ENCODE measurements at places on chromosomes 6 and 20.

DNA sequence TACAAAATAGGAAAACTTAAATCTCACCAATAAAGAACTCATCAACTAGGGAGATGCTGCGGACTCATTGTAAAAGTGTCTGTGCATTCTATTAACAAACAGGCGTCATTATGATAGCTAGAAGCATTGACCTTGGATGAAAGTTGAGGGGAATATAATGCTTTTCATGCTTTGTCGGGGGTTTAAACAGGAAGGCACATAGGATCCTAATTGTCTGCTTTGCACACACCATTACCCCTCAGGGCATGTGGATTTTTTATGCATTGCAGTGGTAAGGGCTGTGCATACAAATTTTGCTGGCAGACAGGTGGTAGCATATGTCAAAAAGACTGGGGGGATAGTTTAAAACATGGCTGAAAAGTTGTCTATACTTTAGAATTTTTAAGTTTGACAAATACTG is 447.9 kb upstream of the PLCB4 start:
- no peak for DNase-seq

DNA sequence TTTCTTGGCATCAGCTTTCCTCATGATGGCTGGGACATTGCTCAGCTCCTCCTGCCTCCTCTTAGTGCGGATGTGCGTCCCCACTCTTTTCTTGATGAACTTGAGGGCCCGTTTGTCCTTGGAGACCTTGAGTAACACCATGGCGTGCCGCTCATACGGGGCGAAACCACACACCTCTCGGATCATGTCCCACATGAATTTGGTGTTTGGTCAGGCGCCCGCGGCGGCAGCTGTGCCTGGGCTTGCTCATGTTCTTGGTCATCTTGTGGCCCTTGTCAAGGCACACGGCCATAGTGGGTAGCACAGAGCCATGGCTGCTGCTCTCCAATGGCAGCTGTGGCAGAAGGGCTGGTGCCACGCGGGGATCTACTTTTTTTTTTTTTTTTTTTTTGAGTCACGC is 2.6 kb downstream of the ERGIC3 start:
- DNase-seq: no peak

- no peak for DNase-seq
Observed at GRCh38 chr20:16711661-16712258, 18.1 kb upstream of the SNRPB2 start.

- DNase-seq: no peak
Observed at GRCh38 chr6:100833972-100834574, 47.1 kb downstream of the ASCC3 start.

- DNase-seq: no peak
Observed at GRCh38 chr6:150717419-150717818, 117.7 kb downstream of the PLEKHG1 start.

DNA sequence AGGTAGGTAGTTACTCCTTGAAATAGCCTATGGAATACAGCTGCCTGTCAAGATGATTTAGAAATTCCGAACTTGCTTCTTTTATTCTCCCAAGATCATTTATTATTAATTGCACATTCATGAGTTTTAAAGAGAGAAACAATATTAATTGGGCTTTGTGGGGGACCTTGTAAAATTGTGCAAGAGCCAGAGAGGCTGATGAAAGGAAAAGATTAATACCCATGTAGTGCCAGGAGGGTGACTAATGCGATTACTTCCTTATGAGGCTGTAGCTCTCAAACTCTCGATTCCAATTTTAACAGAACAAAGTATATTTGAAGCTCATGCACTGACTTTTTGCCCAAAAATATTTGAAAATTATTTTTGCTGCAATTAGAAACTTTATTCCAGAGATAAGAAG is 423.8 kb upstream of the ID4 start:
- DNase-seq: no peak

- DNase-seq: no peak
Observed at GRCh38 chr6:125918681-125919566, 37.6 kb upstream of the HINT3 start.

GRCh38 chr20:60408435-60408834 is 450.2 kb downstream of the CDH26 start:
- no peak for DNase-seq

DNA sequence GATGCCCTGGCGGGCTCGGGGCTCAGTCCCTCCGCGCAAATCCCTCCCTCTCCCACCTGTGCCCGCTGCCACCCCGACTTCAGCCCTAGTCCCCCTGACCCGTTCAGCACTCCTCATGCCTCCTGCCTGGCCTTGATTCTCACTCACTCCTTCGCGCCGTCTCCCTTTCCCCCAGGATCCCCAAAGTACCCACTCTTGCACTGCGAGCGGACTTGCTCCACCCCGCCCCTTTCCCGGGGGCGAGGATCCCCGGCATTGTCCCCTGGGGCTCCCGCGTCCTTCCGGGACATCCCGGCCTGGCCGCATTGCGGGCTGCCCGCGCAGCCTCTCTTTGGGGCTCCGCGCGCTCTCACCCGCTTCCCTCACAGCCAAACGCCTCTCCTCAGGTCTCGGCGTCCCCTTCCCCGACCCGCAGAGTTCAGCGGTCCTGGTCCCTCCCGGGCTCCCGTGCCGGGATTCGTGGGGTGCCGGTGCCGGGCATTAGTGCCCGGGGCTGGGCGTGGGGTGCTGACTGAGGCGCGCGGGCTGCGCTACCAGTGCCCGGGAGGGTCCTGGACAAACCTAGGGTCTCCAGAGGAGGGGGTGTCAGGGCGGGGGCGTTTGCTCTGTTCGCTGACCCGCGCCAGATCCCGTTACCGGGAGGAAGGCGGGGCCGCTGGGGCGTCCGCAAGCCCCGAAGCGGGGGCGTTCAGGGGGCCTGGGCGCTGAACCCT is 45.5 kb upstream of the SUPT3H start:
- peak; percentile 37 for DNase-seq

- no peak for DNase-seq
Observed at GRCh38 chr6:1322156-1322555, 10.3 kb downstream of the FOXQ1 start.

DNA sequence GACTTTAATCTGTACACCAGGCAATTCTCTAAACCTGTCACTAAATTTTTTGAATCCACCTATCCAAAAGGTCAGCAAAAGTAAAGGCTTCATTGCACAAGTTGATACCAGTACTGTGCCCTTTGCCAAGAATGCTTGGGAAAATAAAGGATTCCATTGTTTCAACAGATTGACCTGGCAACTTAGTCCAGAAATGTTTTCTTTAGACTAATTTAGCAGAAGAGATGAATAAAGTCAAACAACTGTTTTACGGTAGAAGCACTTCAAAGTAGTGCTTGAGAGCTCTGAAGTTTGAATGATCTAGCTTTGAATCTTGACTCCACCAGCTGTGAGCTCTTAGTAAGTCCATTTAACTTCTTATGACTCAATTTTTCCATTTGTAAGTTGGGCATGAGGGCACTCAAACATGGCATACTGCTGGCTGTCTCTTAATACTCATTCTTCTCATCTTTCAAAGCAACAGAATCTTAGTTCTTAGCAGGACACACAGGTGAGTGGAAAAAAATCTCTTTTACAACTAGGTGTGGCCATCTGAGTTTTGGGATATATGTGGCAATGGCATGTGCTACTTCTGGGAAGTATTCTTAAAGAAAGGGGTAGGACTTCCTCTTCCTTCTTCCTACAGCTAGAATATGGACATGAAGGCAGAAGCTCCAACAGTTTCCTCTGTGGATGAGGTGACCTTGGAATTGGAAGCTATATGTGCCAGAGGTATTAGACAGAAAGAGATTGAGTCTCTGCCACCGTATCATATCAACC is 55.9 kb upstream of the LOC128125822 start:
- DNase-seq: no peak

DNA sequence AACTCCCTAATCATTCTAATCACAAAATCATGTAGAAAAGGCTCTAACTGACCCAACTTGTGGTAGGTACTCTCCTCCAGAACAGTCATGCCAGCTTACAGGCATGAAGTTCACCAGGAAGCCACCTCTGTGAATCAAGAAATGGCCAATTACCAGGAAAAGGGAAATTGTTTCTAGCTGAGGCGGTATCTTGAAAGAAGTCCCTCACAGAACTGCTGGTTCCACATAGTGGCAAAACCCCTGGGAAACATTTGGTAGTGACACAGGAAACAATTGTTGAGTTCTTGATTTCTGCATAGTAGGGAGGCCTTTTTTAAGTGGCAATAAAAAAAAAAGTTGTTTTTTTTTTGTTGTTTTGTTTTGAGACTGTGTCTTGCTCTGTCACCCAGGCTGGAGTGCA is 3.4 kb upstream of the ZHX3 start:
- no peak for DNase-seq

DNA sequence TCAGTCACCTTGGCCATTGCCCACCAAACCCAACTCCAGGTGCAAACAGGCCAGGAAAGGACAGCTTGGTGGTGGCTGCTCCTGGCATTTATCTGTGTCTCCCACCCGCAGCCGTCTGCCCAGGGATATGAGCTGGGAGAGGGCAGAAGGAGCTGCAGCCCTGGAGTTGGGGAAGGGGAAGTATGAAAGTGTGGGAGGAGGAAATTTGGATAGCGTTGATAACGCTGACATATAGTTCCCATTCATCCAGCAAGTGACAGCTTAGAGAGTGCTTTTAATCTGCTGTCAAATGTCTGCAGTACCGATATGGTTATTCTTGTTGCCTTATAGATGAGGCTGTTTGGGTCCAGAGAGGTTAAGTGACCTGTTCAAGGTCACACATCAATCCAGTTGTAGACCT is 741 bp downstream of the KCNK16 start:
- no peak for DNase-seq

- no peak for DNase-seq
Observed at GRCh38 chr20:46085179-46085851, 4.4 kb downstream of the NCOA5 start.

GRCh38 chr6:90978046-90978445 is 391.2 kb upstream of the MAP3K7 start:
- no peak for DNase-seq

- DNase-seq: no peak
Observed at GRCh38 chr6:142035890-142036289, 96.8 kb upstream of the GJE1 start.

DNA sequence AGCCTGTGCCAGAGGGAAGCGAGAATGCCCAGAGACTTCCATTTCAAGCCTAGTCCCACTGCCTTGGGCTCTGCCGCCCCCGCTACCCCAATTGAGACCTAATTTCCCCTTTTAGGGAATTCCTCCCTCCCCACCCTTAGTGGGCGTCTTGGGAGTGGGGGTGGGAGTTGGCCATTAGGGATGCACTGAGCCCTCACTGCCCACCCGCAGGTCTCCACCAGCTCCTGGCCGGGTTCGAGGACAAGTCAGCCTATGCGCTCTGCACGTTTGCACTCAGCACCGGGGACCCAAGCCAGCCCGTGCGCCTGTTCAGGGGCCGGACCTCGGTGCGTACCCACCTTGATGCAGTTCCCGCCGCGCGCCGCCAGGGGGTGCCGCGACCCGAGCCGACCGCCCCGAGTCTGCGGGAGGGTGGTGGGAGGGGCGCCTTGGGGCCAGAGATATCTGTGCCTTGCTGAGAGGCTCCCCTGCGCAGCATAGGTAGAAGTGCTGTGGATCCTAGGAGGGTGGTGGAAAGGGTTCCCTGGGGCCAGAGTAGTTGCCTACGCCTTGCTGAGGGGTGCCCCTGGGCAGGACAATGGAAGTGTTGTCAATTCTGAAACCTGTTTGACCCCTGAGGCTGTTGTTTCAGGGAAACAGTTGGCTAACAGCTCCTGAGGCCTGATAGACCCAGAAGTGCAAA is 9.2 kb downstream of the ITPA start:
- peak; percentile 76 for DNase-seq

GRCh38 chr20:10667077-10667401 is 6.8 kb downstream of the JAG1 start:
- DNase-seq: no peak

- no peak for DNase-seq
Observed at GRCh38 chr6:145705561-145705960, 29.8 kb downstream of the EPM2A start.

GRCh38 chr6:105452376-105452775 is 49.5 kb upstream of the PREP start:
- no peak for DNase-seq

DNA sequence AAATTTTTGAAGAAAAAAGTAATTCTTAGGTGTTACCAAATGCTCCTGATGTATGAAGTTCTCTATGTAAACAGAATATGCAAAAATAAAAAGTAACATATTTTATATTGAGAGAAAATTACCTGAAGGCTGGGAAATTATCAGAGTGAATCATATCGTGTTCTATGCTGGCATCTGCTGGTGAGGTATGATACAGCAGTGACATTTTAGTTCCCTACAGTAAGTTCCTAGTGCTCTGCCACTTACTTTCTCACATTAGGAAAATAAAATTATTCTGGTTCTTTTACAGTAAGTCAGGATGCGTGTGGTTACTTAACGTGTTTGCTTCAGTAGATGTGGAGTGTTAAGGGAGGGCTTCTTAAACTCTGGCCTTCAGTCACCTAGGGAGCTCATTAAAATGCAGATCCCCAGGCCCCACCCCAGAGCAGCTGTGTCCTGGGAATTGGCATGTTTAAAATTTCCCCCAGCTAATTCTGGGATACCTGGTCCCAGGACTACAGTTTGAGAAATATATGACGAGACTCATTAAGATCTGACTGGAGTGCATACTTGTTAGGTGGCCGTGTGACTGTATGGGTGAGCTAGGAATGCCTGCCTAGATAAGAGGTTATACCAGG is 3.2 kb downstream of the ACTR5 start:
- no peak for DNase-seq

DNA sequence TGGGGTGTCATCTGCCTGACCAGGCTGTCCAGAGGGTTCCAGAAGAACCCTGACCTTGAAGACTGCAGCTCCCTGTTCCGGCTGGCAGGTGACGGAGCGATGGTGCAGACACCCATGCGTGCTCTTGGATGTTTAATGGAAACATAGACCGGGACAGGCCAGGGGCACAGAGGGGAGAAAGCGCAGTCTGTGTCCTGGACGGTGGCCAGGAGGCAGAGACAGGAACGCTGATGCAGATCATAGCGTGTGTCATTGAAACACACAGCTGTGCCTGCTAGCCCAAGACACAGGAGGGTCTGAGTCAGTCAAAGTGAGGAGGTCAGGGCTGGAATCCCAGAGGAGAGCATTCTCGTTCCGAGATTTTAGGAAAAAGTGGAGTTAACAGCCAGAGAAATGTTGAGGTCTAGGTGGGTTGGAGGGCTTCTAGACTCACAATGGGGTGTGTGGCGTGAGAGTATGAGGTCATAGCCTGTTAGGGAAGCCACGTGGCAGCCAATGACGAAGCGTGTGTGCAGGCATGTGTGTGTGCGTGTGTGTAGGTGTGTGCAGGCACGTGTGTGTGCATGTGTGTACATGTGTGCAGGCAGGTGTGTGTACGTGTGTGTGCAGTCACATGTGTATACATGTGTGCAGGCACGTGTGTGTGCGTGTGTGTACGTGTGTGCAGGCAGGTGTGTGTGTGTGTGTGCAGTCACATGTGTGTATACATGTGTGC is 167.0 kb downstream of the ERMARD start:
- no peak for DNase-seq

All from stimulated activated CD4-positive, alpha-beta T cell treated with anti-CD3 and anti-CD28 coated beads, Interleukin-4, amount 100 ng/mL, for 48 hours (primary cell).